ENCODE measurements at places on chromosomes 4 and X.

- no peak for DNase-seq
These were observed 81.4 kb upstream of the GPR34 start for GRCh38 chrX:41607264-41607832.

GRCh38 chrX:67693928-67694327 lies 150.1 kb downstream of the AR start:
- DNase-seq = no peak

DNA sequence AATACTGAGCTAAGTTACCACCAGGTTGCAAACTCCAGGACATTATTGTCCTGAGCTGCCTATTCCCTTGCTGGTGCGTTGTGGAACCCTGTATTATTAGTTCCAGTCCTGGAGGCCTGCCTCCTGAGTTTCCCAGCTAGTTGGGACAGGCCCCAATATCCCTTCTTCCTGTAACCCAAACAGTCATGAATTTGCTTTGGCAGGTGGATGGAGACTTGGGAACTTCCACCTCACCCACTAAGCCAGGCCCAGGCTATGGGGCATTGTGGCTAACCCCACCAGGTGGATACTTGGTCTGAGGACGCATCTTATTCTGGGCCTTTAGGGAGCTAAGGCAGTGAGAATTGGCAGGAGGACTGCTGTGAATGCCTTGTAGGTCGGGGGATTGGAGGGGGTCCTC lies 5.0 kb downstream of the RBM3 start:
- no peak for DNase-seq

DNA sequence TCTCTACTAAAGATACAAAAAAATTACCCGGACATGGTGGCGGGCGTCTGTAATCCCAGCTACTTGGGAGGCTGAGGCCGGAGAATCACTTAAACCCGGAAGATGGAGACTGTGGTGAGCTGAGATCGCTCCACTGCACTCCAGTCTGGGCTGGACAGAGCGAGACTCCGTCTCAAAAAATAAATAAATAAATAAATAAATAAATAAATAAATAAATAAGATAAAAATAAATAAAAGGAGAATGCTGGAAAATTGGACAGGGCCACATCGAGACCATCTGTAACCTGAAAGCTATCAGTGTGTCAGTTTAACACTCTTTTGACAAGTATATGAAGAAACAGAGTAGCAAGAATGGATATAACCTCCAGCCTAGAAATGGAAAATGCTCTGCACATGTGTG lies 15.7 kb upstream of the FAT1 start:
- DNase-seq = no peak

DNA sequence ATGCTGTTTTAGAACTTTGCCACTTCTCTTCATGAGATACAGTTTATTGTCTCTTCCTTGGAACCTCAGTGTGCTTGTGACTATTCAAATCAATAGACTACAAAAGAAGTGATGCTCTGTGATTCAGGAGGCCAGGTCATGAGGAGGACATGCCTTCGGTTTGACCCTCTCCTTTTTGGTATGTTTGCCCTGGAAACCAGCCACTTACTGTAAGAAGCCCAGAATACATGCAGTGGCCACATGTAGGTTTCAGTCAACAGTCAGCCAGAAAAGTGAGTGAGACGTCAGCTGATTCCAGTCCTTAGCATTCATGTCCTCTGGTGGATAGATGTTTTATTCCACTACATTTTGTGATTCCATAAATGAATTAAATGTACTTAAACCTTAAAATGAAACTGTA lies 328.7 kb downstream of the PCDH18 start:
- DNase-seq = no peak

GRCh38 chr4:8722556-8722955 lies 130.0 kb downstream of the CPZ start:
- DNase-seq = no peak

GRCh38 chrX:41596596-41596995 lies 92.2 kb upstream of the GPR34 start:
- DNase-seq = no peak

- peak; percentile 32 for DNase-seq
These were observed at the start of gene ITM2A for GRCh38 chrX:79366873-79367749. Gene ITM2A (minus strand): TSS chrX:79367334. CDS start chrX:79367215, 119 bp downstream.
